Fibroblast of lung (primary cell): ENCODE measurements at places on chromosomes 1 and 21. TPM values are rescaled to one million over a fixed set of nuclear protein-coding genes. Genes with fewer than 3 reads are reported as not detected.

The GBP4 gene
- total RNA-seq = 0.50 and 0.77 TPM in 2 replicates

The CASZ1 gene
- 0.50 TPM in 1 of 2 replicates, not detected in the other for total RNA-seq

The CYP4X1 gene
- not detected in 2 replicates for total RNA-seq

The TTLL10 gene
- under 0.01 TPM in 1 of 2 replicates, not detected in the other for total RNA-seq

The TRAF3IP3 gene
- not detected in 2 replicates for total RNA-seq

The TBX15 gene
- total RNA-seq = 0.26 and 0.99 TPM in 2 replicates

The CFAP141 gene
- not detected in 2 replicates for total RNA-seq

The TNNI3K gene
- total RNA-seq = 0.66 and 1.0 TPM in 2 replicates

The CAMK1G gene
- 0.77 and 1.7 TPM in 2 replicates for total RNA-seq

The EPS8L3 gene
- not detected in 2 replicates for total RNA-seq

The ERVH48-1 gene
- not detected in 2 replicates for total RNA-seq

The CYP4Z1 gene
- not detected in 2 replicates for total RNA-seq

The LRRC7 gene
- total RNA-seq = not detected in 2 replicates

The MKNK1 gene
- total RNA-seq = 18.2 and 22.3 TPM in 2 replicates

The LRRC38 gene
- total RNA-seq = not detected in 2 replicates

The PTGS2 gene
- total RNA-seq = 1.3 and 3.3 TPM in 2 replicates

The SERINC2 gene
- 6.7 and 28.4 TPM in 2 replicates for total RNA-seq

The PIGC gene
- 16.4 and 20.3 TPM in 2 replicates for total RNA-seq

The TGFBR3 gene
- 31.6 and 98.1 TPM in 2 replicates for total RNA-seq
